ENCODE measurements at places on chromosomes 6 and 20.

- DNase-seq: no peak
These were observed 3.5 kb downstream of the WRNIP1 start for GRCh38 chr6:2768696-2769095.

- peak; percentile 83 for DNase-seq
These were observed 77.2 kb downstream of the GPR6 start for GRCh38 chr6:110055387-110055735.

DNA sequence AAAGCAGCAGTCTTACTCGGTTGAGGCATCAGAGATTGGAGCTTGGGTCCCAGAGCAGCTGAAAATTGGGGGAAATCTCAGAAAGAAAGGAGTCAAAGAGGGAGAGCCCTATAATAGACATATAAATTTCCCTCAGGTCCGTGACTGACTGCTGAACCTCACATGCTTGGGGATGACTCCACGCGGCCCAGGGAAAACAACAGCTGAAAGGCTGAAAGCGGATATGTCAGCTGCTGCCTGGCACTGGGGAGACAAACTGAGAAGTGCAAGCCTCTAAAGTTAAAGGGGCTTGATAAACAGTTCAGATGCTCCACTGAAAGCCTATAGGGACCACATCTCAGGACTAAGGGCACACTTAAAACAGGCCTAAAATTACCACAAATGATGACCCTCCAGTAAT lies 255.9 kb upstream of the RIN2 start:
- no peak for DNase-seq

GRCh38 chr6:37495244-37495934 lies 4.3 kb downstream of the CCDC167 start:
- peak; percentile 80 for DNase-seq

- no peak for DNase-seq
These were observed 156.1 kb downstream of the COL21A1 start for GRCh38 chr6:56091159-56091869.

DNA sequence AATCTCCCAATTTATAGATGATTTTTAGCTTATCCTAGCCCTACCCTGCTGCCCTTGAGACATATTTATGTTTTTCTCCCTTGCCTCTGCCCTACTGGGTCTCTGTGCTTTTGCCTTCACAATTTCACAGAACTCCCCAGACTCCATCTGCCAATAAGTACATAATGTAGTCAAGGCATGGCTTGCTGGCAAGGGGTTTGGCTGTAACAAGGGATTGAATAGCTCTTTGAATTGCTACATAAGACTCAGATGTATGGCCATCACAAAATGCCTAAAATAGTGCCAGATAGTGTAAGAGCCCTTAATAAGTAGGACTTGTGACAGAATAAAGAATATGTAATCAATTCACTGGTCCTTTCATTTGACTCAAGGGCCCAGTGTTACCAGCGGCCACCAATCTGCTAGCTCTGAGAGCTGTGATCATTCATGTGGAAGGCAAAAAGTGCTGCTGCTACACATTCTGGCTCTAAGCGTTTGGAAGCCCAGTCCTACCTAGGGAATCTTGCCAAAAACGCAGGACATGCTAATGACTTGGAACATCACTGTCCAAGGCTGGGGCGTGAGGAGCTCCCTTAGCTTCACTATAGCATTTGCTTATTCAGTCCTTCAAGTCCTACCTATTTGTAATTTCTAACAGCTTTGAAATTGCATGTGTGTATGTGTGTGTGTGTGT lies 20.5 kb downstream of the CLVS2 start:
- peak; percentile 91 for DNase-seq

GRCh38 chr20:41526327-41526726 lies 91.8 kb downstream of the CHD6 start:
- DNase-seq: no peak

GRCh38 chr6:80522576-80522975 lies 416.1 kb downstream of the BCKDHB start:
- no peak for DNase-seq

- DNase-seq: no peak
These were observed 4.5 kb upstream of the SIRPA start for GRCh38 chr20:1890469-1891262.

- DNase-seq: no peak
These were observed 41.9 kb upstream of the LRRC1 start for GRCh38 chr6:53752856-53753255.

GRCh38 chr6:101777646-101778045 lies 384.1 kb downstream of the GRIK2 start:
- no peak for DNase-seq

DNA sequence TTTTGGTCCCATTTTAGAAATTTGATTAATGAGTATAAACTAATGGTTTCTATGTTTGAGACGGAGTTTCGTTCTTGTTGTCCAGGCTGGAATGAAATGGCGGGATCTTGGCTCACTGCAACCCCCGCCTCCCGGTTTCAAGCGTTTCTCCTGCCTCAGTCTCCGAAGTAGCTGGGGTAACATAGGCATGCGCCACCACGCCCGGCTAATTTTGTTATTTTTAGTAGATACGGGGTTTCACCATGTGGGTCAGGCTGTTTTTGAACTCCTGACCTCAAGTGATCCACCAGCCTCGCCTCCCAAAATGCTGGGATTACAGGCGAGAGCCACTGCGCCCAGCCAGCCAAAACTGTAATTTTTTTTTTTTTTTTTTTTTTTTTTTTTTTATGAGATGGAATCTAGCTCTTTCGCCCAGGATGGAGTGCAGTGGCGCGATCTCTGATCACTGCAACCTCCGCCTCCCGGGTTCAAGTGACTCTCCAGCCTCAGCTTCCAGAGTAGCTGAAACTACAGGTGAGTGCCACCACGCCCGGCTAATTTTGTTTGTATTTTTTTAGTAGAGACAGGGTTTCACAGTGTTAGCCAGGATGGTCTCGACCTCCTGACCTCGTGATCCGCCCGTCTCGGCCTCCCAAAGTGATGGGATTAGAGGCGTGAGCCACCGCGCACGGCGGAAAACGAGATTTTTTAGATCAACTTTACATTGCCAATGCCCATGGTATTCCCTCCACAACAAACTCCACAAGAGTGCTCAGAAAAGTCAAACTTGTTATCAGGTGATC lies 127.8 kb downstream of the HFE start:
- no peak for DNase-seq

GRCh38 chr20:58048096-58048702 lies 180.3 kb downstream of the ANKRD60 start:
- no peak for DNase-seq

GRCh38 chr20:49281913-49282467 lies 4.1 kb upstream of the ZNFX1 start:
- DNase-seq: no peak

DNA sequence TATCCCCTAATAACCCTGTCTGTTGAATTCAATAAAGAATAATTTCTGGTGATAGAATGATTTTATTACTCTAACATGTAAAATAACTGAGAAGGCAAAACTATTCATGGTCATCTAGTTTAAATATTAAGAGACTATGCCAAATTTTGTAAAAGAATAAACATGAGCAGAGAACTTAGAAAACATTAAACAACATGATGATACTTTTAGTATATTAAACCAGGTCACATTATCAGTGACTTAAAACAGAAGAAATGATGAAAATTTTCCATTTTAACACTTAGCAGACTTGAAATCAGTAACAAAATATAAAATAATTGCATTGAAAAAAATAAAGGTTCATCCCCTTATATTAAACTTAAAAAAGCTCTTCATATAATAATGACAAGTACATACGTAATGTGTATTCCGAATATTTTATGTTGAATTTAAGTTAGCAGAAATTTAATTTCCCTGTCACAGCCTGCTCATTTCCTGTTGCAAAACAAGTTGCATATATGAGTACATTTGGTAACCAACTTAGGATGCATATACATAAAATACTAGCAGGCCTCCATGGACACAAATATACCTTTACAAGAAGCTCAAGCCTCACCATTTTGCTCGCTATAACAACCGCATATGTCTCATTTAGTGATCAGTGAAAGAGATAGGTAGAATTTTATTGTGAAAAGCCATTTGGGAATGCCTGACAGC lies 40.6 kb downstream of the DTNBP1 start:
- no peak for DNase-seq

GRCh38 chr6:72950114-72950860 lies 275.0 kb downstream of the KHDC1L start:
- DNase-seq: no peak

GRCh38 chr6:17921454-17921853 lies 66.0 kb downstream of the KIF13A start:
- DNase-seq: no peak

DNA sequence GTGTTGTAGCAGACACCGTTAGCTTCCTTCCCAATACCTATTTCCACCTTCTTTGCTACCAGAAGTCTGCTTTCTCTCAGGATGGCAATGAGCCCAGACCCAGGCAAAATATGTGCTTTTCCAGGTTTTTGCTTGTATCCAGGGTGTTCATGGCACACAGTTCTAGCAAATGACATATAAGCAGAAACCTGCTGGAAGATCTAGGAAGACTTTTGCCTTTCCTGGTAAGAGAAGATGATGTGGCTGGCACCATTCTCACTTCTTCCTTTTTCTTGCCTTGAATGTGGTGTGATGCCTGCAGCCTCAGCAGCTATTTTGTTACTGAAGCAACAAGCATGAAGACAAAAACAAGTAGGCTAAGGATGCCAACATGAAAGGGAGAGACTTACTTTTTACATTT lies 19.2 kb upstream of the TBC1D22B start:
- DNase-seq: no peak

DNA sequence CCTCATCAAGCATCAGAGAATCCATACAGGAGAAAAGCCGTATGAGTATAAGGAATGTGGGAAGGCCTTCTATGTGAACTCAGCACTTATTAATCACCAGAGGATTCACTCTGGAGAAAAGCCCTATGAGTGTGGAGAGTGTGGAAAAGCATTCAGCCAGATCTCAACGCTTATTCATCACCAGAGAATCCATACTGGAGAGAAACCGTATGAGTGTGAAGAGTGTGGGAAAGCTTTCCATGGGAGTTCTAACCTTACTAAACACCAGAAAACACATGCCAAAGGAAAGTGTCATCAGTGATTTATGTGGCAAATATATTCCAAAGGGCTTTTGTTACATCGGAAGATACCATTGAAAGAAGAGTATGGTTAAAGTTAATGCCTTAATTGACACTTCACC lies 25.4 kb downstream of the ZKSCAN8 start:
- DNase-seq: no peak

DNA sequence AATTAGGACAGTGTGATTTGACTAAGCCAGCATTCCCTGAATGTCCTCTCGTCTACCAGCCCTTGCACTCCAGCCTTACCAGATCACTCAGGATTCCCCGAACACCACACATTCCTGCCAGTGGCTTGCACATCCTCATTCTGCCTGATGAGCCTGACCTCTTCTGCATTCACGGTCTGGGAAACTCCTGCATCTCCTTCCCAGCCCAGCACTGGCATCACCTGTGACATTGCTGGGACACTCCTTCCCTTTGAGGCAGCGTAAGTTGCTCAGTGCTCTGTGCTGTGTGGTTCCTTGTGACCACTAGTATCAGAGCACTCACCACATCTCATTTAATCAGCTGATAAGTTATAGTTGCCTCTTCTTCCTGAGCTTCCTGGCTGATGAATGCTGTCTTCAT lies 17.3 kb downstream of the NCOA7 start:
- DNase-seq: no peak

DNA sequence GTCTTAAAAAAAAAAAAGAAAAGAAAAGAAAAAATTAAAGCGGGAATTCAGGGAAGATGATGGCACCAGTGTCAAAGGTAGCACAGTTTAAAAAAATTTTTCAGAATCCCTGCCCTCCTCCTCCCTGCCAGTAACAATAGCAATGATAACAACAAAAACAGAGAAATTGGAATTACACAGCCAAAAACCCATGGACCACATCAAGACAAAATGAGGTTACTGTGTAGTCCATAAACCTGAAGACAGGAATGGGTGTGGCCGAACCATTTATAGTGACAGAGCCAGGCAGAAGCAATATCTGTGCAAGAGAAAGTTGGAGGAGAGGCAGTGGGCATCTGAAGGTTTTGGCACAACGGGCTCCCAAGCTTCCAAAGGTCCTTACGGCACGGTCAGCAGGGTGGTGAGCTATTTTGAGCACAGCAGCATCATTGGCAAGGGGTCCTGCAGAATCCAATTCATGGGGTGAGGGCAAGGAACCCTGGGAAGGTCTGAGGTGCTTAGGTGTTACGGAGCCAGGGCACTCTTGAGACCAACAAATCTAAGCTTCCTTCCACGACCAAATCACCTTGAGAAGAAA lies 202.3 kb downstream of the GMPR start:
- DNase-seq: no peak

GRCh38 chr6:150723857-150724256 lies 124.2 kb downstream of the PLEKHG1 start:
- DNase-seq: no peak

DNA sequence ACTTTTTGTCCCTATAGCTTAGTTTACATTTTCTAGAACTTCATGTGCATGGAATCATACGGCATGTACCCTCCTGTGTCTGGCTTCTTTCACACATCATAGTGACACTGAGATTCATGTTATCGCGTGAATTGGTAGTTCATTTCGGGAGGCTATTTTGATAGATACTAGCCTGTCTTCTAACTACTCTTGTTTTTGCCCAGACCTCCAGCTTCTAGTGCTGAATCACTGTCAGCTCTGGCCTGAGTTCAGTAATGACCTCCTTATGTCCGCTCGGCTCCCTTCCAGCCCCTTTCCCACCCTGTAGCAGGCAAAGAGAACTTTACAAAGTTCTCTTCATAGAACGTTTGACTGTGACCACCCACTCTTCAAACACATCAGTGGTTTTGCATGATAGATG lies 14.1 kb downstream of the MYBL2 start:
- DNase-seq: no peak

DNA sequence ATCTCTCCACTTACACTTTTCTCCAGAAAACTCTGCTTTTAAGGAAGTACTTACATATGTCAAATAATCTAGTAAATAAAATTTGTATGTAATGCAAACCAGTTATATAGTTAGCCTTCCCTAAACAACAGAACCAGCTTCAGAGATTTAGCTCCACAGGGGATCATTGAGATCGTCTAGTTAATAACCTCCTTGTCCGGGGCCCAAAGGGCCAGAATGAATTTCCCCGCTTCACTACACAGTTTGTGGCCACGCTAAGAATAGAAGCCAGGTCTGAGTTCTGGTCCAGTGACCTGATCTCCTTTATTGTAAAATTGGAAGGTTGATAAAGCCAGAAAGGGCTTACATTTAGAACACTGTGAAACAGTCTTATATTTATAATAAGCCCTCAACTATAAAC lies 245.2 kb downstream of the TPBG start:
- no peak for DNase-seq

- peak; percentile 19 for DNase-seq
These were observed 189.4 kb upstream of the RNF217 start for GRCh38 chr6:124772733-124773319.

- no peak for DNase-seq
These were observed 125.0 kb upstream of the GRIK2 start for GRCh38 chr6:101268541-101268940.
